Right renal cortex interstitium (tissue), 3 donors: ENCODE measurements at places on chromosomes 1 and 21. TPM values are rescaled to one million over a fixed set of nuclear protein-coding genes. Genes with fewer than 3 reads are reported as not detected.

Gene LRRIQ3
- 4.7 TPM for polyA plus RNA-seq

Gene IL22RA1
- polyA plus RNA-seq = 3.5 TPM

Gene CLDN17
- polyA plus RNA-seq = not detected

Gene EXTL1
- polyA plus RNA-seq = 1.5 TPM

Gene GLIS1
- 1.5 TPM for polyA plus RNA-seq

Gene C1orf216
- 11.2 TPM for polyA plus RNA-seq

Gene C1orf105
- not detected for polyA plus RNA-seq

Gene NKAIN1
- 3.5 TPM for polyA plus RNA-seq

Gene KCNK2
- 2.2 TPM for polyA plus RNA-seq

Gene KMO
- 29.4 TPM for polyA plus RNA-seq

Gene SERPINC1
- 0.52 TPM for polyA plus RNA-seq

Gene EPS8L3
- 0.28 TPM for polyA plus RNA-seq

Gene ROR1
- polyA plus RNA-seq = 39.3 TPM

Gene CA6
- not detected for polyA plus RNA-seq

Gene KIF17
- polyA plus RNA-seq = 3.9 TPM

Gene C1orf115
- polyA plus RNA-seq = 28.4 TPM

Gene PAQR6
- polyA plus RNA-seq = 3.0 TPM

Gene KIAA0040
- polyA plus RNA-seq = 16.6 TPM

Gene GBP5
- polyA plus RNA-seq = 0.31 TPM

Gene OR6K3
- 0.07 TPM for polyA plus RNA-seq

Gene CR1
- polyA plus RNA-seq = 20.9 TPM

Gene TNFRSF18
- polyA plus RNA-seq = not detected

Gene RBM11
- 4.1 TPM for polyA plus RNA-seq

Gene NEGR1
- polyA plus RNA-seq = 4.3 TPM

Gene ESRRG
- polyA plus RNA-seq = 46.4 TPM

Gene NTRK1
- 1.1 TPM for polyA plus RNA-seq

Gene OR2M7
- not detected for polyA plus RNA-seq

Gene SPRR2B
- not detected for polyA plus RNA-seq

Gene PDZK1
- 210 TPM for polyA plus RNA-seq

Gene KCNE1
- polyA plus RNA-seq = not detected

Gene COL24A1
- polyA plus RNA-seq = 1.4 TPM

Gene GPR25
- polyA plus RNA-seq = not detected

Gene NOS1AP
- polyA plus RNA-seq = 8.9 TPM

Gene PLA2G2F
- polyA plus RNA-seq = 0.37 TPM

Gene HES5
- 0.23 TPM for polyA plus RNA-seq

Gene PPFIA4
- 6.7 TPM for polyA plus RNA-seq

Gene SHC1
- 74.7 TPM for polyA plus RNA-seq

Gene UBASH3A
- polyA plus RNA-seq = 0.06 TPM

Gene CRYAA
- polyA plus RNA-seq = 0.47 TPM

Gene PADI3
- polyA plus RNA-seq = 0.06 TPM

Gene OLIG1
- not detected for polyA plus RNA-seq

Gene SYDE2
- polyA plus RNA-seq = 9.7 TPM

Gene FYB2
- 0.72 TPM for polyA plus RNA-seq

Gene PARK7
- 388 TPM for polyA plus RNA-seq

Gene WARS2
- polyA plus RNA-seq = 19.2 TPM

Gene FAM163A
- 0.85 TPM for polyA plus RNA-seq

Gene OR6N1
- polyA plus RNA-seq = not detected

Gene PPIAL4G
- 0.04 TPM for polyA plus RNA-seq

Gene PDC
- polyA plus RNA-seq = not detected

Gene NPHS2
- polyA plus RNA-seq = 527 TPM

Gene RGS13
- not detected for polyA plus RNA-seq

Gene TENT5C
- polyA plus RNA-seq = 2.6 TPM

Gene RSPH1
- polyA plus RNA-seq = 15.3 TPM

Gene NR5A2
- polyA plus RNA-seq = 2.5 TPM

Gene CR1L
- 1.4 TPM for polyA plus RNA-seq

Gene VSIG8
- polyA plus RNA-seq = 0.93 TPM

Gene HPDL
- 3.2 TPM for polyA plus RNA-seq

Gene MYCL
- polyA plus RNA-seq = 8.0 TPM
